Mesenchymal stem cell (in vitro differentiated cells and primary cell): ENCODE measurements at places on chromosomes 13 and 19.

DNA sequence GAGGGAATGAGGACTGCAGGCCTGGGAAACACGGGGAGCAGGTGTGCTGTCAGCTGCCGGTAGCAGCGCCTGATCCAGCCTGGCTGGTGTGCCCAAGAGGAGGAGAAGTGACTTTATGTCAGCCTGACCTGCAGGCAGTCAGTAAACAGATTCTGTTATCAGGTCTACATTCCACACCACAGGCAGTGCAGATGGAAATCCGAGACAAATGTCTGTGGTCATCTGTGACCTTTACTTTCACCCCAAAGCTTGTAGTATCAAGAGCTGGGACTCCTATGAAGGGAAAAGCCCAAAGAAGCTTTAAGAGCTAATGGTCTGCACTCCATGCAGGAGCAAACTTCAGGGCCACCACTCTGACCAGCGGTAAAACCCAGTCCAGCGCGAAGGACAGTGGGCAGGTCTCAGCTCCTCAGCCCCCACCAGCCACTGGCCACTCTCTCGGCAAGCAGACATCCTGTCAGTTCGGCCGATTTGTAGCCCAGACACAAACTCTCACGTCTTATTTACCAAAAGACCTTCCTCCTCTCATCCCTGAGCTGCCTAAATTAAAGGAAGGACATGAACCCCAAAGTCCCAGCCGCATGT lies 7.7 kb downstream of the EPS15L1 start:
- no peaks in the 10 kb centered on the region for H3K27me3 ChIP-seq
- peaks cover 22% of the 10 kb centered on the region for H3K36me3 ChIP-seq
- peaks cover 51% of the 10 kb centered on the region for H3K4me1 ChIP-seq
- peak; percentile 61 for DNase-seq
- H3K4me3 ChIP-seq = no peak overlapping the region

DNA sequence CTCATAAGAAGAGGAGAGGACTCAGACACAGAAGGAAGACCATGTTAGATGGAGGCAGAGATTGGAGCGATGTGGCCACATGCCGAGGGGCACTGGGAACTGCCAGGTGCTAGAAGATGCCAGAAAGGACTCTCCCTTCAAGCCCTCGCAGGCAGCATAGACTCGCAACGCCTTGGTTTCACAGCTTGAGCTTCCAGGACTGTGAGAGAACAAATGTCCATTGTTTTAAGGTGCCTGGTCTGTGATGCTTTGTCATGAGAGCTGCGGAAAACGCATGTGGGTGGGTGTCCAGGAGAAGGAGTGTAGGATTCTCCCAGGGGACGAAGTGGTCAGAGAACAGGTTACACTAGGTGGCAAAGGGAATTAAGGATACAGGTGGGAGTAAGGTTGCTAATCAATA lies 125.9 kb upstream of the USP29 start:
- DNase-seq = no peak
- no peaks in the 10 kb centered on the region for H3K4me1 ChIP-seq
- H3K4me3 ChIP-seq = no peak overlapping the region
- H3K36me3 ChIP-seq = no peaks in the 10 kb centered on the region

- H3K36me3 ChIP-seq = no peaks in the 10 kb centered on the region
- H3K27ac ChIP-seq = no peak overlapping the region
- no peaks in the 10 kb centered on the region for H3K4me1 ChIP-seq
- DNase-seq = no peak
- no peak overlapping the region for H3K4me3 ChIP-seq
Measured at GRCh38 chr13:65453982-65454381, 1776.2 kb downstream of the PCDH9 start.

DNA sequence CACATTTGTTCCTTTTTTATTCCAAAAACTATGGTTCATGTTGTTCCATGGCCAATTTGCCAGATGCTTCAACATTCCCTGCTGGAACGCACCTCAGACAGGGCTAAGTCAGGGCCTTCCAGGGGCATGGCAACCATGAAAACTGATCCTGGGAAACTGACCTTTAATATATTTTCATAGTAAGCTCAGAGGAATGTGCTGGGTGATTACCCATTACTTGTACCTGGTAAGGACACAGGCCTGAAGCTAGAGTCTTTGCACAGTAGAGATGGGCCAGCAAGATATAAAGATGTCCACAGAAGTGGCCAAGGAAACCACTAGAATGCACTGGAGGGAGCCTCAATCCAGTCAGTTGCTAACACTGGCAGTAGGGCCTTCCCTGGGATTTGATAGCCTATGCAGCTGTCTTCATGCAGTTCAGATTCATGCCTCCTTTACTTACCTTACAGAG lies 353.1 kb downstream of the ENOX1 start:
- DNase-seq = no peak
- H3K27me3 ChIP-seq = no peaks in the 10 kb centered on the region
- H3K27ac ChIP-seq = no peak overlapping the region
- H3K4me1 ChIP-seq = no peaks in the 10 kb centered on the region
- no peaks in the 10 kb centered on the region for H3K36me3 ChIP-seq
- H3K4me3 ChIP-seq = no peak overlapping the region

GRCh38 chr19:7877249-7877836 lies 3.2 kb upstream of the PRR36 start:
- H3K27me3 ChIP-seq = peaks cover 45% of the 10 kb centered on the region
- H3K4me3 ChIP-seq = no peak overlapping the region
- no peaks in the 10 kb centered on the region for H3K36me3 ChIP-seq
- H3K4me1 ChIP-seq = peaks cover 18% of the 10 kb centered on the region

DNA sequence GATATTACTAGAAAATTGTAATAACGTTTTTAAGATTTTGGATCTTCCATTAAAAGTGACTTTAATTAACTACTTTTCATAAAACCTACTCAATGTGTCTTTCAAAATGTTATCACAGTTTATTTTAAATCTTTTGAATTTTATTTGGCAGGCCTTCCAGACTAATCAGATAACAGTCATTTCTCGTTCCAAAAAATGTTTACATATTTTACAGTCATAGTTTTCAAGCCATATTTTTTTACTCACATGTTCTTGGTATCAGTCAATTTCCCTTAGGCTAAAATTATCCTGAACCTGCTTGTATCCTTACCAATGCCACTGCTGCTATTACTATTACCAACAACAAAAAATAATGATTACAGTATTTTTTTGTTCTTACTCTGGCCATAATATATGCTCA lies 1783.5 kb downstream of the SLITRK5 start:
- H3K36me3 ChIP-seq = no peaks in the 10 kb centered on the region
- no peak overlapping the region for H3K27ac ChIP-seq
- H3K27me3 ChIP-seq = no peaks in the 10 kb centered on the region
